ENCODE measurements at places on chromosomes 11 and 22.

GRCh38 chr22:30408388-30409102, 11.7 kb downstream of the SEC14L2 start:
- H3K4me1 ChIP-seq = peaks cover 2% of the 10 kb centered on the region
- no peak overlapping the region for H3K27ac ChIP-seq
- peaks cover 39% of the 10 kb centered on the region for H3K36me3 ChIP-seq
- DNase-seq = peak; percentile 65
- H3K27me3 ChIP-seq = no peaks in the 10 kb centered on the region

DNA sequence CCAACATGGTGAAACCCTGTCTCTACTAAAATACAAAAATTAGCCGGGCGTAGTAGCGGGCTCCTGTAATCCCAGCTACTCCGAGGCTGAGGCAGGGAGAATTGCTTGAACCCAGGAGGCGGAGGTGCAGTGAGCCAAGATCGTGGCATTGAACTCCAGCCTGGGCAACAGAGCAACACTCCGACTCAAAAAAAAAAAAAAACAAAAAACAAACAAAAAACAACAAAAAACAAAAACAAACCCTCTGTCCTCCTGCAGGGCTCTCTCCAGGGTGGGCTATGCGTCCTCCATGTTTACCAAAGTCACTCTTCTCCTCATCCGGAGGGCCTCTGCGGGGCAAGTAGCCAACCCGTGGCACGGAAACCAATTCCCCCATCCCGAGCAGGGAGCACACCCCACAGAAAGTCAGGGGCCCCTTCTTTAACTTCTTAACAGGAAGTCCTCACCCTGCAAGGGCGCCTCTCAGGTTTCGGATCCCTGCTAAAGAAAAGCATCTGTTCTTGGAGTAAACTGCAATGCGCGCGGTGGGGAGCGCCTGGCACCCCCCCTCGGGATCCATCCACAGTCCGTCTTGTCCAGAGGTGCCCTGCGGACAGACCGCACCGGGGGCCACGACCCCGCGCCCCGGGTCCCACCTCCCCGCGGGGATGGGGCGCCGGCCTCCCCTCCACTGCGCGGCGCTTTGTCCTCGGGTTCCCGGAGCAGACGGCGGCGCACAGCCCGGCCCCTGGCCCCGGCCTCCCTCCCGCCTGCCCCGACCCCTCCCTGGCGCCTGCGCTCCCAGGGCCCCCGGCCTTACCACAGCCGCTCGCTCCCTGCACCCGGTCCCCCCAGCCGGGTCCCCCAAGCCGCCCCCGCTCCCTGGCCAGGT, 712 bp downstream of the CERK start:
- H3K36me3 ChIP-seq = no peaks in the 10 kb centered on the region
- no peaks in the 10 kb centered on the region for H3K27me3 ChIP-seq
- peak overlapping the region; percentile 94 for H3K4me3 ChIP-seq
- peak; percentile 34 for DNase-seq
- H3K4me1 ChIP-seq = peaks cover 31% of the 10 kb centered on the region

- H3K27ac ChIP-seq = no peak overlapping the region
- no peaks in the 10 kb centered on the region for H3K36me3 ChIP-seq
- peaks cover 26% of the 10 kb centered on the region for H3K27me3 ChIP-seq
- no peaks in the 10 kb centered on the region for H3K4me1 ChIP-seq
Observed at GRCh38 chr22:45960477-45961386, 16.2 kb downstream of the WNT7B start.

DNA sequence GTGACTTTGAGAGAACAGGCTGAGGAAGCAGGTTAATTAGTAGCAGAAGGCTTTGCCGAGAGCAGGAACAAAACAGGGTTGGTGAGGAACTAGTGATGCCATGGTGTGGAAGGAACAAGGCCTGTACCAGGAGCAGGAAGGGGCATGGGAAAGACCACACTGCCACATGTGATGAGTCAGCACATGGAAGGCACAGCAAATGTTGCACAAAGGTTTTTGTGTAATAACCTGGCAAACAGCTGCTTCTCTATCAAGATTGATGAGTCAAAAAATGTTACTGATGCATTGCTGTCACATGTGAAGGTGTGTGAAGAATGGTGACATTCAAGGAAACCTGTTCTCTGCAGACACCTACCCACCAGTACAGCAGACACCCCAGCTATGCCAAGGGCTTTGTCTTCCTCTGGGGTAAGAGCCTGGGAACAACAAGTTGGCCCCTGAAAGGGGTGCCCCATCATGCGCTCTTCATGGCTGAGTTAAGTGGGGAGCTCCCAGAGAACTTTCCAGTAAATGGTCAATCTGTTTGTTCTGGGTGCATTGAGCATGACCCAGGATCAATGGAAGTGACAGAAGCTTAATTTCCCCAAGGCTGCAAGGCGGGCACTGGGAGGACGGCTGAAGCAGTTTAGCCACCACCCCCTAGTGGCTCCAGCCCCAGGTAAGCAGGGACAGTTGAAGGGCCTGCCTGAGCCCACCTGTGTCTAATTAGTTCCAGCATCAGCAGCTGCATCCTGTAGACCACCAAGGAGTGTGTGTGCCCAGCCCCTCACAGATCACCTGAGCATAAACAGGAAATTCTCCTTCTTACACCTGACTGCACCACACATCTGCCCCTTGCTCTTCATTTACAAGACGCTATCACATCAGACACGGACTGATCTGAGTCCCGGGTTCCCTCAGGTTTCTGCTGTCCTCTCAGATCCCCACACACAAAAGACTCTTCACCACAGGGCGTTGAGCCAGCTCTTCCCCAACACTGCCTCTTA, 47.6 kb downstream of the GGTLC2 start:
- DNase-seq = no peak
- H3K36me3 ChIP-seq = no peaks in the 10 kb centered on the region
- H3K4me1 ChIP-seq = peaks cover 5% of the 10 kb centered on the region
- no peaks in the 10 kb centered on the region for H3K27me3 ChIP-seq
- no peak overlapping the region for H3K4me3 ChIP-seq
- no peak overlapping the region for H3K27ac ChIP-seq

DNA sequence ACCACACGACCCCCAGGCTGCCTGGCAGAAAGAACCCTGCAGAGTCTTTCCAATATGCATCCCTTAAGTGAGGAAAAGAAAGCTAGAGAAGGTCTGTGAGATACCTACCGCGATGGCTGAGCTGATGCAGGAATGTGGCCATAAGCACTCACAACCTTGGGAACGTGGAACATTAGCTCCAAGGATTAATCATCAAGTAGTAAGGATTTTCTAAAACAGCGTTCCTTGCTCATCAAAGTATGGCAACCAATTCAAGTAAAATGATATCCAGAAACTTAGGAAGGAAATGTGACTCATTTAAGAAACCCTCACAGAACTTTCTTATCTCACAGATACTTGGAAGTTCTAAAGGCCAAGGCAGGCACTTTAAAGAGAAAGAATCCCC, 12.8 kb downstream of the PACSIN2 start:
- DNase-seq = peak; percentile 91
- peaks cover 47% of the 10 kb centered on the region for H3K4me1 ChIP-seq
- H3K4me3 ChIP-seq = no peak overlapping the region
- H3K27ac ChIP-seq = peak overlapping the region; percentile 81

DNA sequence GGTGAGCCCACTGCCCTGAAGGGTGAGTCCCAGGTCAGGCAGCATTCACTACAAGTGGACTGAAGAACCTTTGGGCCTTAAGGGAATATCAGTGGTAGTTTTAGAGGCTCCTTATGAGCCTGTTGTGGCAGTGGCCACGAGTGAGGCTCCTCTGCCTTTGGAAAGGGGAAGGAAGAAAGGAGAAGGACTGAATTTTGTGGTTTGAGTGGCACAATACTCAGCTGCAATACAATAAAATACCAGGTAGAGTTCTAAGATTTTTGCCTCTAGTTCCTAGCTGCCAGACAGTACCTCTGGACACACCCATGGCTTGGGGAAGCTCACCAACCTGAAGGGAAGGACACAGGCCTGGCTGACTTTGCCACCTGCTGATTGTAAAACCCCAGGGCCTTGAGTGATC, 260.9 kb downstream of the DYNC2H1 start:
- DNase-seq = no peak
- no peak overlapping the region for H3K4me3 ChIP-seq

GRCh38 chr11:125262194-125262829, 97.8 kb downstream of the PKNOX2 start:
- H3K27ac ChIP-seq = peak overlapping the region; percentile 92
- H3K27me3 ChIP-seq = no peaks in the 10 kb centered on the region
- peaks cover 32% of the 10 kb centered on the region for H3K4me1 ChIP-seq
- H3K4me3 ChIP-seq = no peak overlapping the region
- H3K36me3 ChIP-seq = no peaks in the 10 kb centered on the region
- DNase-seq = no peak

- H3K4me3 ChIP-seq = no peak overlapping the region
- H3K27ac ChIP-seq = no peak overlapping the region
- peak; percentile 82 for DNase-seq
- H3K27me3 ChIP-seq = peaks cover 24% of the 10 kb centered on the region
Observed at GRCh38 chr11:60777572-60777971, 7.6 kb upstream of the MS4A10 start.

GRCh38 chr11:64649291-64649697, 58.3 kb downstream of the SLC22A12 start:
- no peak for DNase-seq
- H3K27ac ChIP-seq = no peak overlapping the region
- peaks cover 66% of the 10 kb centered on the region for H3K27me3 ChIP-seq
- H3K4me1 ChIP-seq = no peaks in the 10 kb centered on the region
- H3K4me3 ChIP-seq = no peak overlapping the region

- peak overlapping the region; percentile 63 for H3K27ac ChIP-seq
- no peak overlapping the region for H3K4me3 ChIP-seq
- peaks cover 53% of the 10 kb centered on the region for H3K4me1 ChIP-seq
- H3K36me3 ChIP-seq = no peaks in the 10 kb centered on the region
Observed at GRCh38 chr11:44570411-44571155, 5.1 kb downstream of the CD82 start.

GRCh38 chr22:17155941-17156340, 3.1 kb downstream of the HDHD5 start:
- peaks cover 4% of the 10 kb centered on the region for H3K4me1 ChIP-seq
- H3K36me3 ChIP-seq = no peaks in the 10 kb centered on the region
- no peaks in the 10 kb centered on the region for H3K27me3 ChIP-seq
- no peak overlapping the region for H3K27ac ChIP-seq
- H3K4me3 ChIP-seq = no peak overlapping the region

- DNase-seq = no peak
- no peak overlapping the region for H3K4me3 ChIP-seq
- H3K27ac ChIP-seq = no peak overlapping the region
- H3K27me3 ChIP-seq = no peaks in the 10 kb centered on the region
Observed at GRCh38 chr11:86579406-86579731, 93.0 kb downstream of the ME3 start.

DNA sequence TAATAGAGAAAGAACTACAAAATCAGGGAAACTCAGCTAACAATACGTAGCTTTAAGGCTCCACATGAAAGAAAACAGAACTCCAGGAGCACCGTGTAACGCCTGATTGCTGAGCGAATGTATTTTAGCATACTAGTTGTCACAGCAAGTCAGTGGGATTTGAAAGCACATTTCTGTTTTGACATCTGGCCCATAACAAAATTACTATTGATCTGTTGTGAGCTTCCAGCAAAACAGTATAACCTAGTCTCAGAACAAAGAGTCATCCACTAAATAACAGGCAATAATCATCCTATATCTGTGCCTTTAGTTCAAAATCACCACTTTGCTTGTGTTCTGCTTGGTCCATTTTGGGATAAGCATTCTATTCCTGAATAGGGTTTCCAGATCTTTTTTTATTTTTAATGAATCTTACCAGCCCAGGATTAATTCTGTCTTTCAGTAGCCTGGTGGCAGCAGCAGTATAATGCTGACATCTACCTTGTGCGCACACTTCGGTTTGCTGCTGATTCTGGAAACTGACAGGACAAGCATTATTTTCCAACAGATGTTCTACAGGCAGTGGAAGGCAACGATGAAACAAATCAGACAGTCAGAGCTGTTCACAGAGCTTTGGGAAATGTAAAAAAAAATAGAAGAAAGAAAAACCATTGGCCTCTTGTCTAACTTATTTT, 66.2 kb downstream of the CADM1 start:
- DNase-seq = no peak
- 0 out of 2 replicates have a peak, but pooled peaks cover 2% of the 10 kb centered on the region for H3K4me1 ChIP-seq
- no peak overlapping the region for H3K27ac ChIP-seq
- no peaks in the 10 kb centered on the region for H3K27me3 ChIP-seq
- no peaks in the 10 kb centered on the region for H3K36me3 ChIP-seq
- no peak overlapping the region for H3K4me3 ChIP-seq
